ENCODE measurements at places on chromosomes 2 and 18. TPM values are rescaled to one million over a fixed set of nuclear protein-coding genes. Genes with fewer than 3 reads are reported as not detected.

DNA sequence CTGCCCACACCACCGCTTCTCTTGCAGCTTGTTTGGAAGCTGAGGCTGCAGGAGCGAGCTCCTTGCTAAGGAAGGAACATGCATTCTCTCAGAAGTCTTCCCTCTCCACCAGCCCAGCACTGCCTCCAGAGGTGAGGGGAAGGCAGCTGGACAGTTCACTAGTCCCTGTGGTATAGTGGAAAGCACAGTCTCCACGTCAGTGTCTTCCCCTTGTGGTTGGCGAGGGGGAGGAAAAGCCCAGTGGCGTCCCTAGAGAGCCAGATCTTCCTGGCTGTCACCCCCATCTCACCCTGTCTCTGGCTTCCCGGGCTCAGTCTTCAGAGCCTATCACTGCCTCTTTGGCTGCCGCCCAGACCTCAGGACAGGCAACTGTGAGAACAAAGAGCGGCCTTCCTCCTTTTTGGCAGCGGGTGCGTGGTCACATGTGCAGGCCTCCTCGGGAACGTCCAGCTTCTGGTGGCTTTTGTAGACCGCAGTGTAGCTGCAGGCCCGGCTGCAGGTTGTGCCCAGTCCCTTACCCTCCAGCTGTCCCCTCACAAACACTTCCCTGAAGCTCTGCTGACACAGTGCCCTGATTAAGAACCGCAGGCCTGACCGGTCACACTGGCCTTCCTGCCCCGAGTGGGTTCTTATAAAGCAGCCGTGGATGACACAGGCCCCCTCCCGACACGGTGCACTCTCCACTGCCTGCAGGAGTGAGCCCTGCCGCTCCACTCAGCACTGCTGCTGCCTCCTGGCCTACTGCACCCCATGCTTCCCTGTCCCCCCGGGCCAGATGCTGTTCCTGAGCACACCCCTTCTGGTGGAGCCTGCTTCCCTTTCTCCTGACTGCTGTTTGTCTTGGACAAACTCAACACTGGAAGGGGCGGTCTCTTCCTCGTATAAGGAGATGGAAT lies 90.9 kb downstream of the RNF144A start:
- peak; percentile 85 for DNase-seq

The UGT1A4 gene
- 7.0 TPM for total RNA-seq

GRCh38 chr2:84033347-84033974 lies 425.6 kb downstream of the SUCLG1 start:
- no peak for DNase-seq

GRCh38 chr2:181399027-181399426 lies 58.2 kb upstream of the ITGA4 start:
- no peak for DNase-seq

Data from mucosa of descending colon (tissue), 3 donors.